Progenitor cell of endocrine pancreas (in vitro differentiated cells): ENCODE measurements at places on chromosomes 1 and 21.

DNA sequence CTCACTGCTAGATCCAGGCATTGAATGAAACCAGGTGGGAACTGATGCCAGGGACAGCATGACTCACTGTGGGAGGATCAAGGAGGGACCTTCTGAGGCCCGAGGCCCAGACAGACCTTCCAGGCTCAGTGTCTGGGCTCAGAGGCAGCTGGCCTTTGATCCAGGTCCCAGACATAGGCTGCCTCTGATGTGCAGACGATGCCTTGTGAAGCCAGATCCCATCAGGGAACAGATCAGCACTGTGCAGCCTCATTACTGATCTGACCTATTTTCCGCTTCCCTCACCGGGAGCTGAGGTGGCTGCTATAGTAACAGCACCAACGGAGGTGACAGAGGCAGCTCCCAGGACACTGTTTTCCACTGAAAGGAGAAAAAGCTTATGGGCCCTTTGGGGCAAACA is 399.5 kb downstream of the MATN1 start:
- DNase-seq = no peak

DNA sequence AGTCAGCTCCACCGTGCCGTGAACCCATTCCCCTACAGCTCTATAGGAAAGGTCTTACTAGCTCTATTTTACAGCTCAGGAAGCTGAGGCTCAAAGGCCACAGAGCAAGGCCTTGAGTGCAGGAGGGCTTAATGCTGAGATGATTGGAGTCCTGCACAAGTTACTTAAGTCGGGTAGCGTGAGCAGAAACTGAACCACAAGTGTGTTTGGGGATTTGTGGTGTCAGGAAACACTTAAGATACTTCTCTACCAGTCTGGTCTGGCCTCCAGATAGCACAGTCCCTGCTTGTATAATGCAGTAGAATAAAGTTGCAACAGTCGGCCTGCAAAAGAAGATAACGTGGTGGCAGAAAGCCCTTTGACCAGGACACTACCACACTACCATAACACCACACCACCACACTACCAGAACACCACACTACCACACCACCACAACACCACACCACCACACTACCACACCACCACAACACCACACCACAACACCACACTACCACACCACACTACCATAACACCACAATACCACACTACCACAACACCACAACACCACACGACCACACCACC is 118.1 kb downstream of the SPSB1 start:
- DNase-seq = no peak

- no peak for DNase-seq
Measured at GRCh38 chr1:246836209-246836966, 95.4 kb downstream of the AHCTF1 start.

DNA sequence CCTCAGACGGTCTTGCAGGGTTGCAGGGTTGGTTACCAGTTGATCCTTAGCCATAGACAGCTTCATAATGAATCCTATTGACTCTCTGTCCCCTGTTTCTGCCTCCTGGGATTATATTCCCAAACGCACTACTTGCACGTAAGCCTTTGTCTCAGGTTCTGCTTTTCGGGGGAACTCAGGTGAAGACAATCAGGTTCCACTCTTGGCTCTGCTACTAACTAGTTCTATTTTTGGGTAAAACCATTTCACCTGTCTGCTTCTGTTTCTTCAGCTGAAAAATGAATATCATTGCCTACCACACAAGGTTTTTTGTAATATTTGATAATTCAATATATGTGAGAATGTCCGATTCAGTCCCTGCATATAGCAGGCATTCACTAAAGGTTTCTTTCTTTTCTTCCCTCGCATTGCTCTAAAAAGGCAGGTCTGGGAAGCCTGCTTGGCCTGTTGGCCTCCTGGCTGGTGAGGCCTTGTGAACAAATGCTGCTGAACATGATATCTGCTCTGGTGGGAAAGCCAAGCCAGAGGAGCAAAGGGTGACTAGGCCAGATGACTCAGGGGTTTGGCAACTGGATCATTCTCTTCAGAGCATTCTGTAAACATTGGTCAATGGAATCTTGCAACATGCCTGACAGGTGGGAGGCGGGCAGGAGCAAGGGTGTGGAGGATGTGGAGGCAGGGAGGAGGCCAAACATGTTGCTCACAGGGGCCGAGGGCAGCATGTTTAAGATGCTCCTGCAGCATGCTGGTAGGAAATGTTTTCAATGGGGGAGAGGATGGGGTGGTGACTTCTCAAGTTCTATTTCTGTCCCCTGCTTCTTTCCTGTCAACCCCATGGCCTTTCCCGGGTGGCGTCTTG is 23.8 kb downstream of the IER5 start:
- DNase-seq = no peak

- DNase-seq = no peak
Measured at GRCh38 chr1:37998089-37998808, 7.1 kb downstream of the FHL3 start.

DNA sequence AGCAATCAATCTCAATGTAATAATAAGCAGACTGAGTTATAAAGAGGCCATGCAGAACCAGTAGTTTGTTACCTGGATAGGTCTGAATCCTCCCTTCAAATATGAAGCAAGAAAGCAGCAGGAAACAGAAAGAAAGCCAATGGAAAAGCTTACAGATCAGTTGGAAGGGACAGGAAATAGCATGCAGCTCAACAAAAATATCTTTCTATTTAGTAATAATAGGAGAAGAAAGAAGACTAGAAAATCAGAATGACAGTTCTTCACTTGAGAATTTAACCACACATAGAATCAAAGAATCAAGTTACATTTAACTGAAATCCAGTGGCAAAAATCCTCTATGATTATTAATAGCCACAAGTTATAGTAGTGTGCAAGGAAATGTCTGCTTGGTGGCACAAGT is 194.4 kb downstream of the EIF4G3 start:
- DNase-seq = no peak

- DNase-seq = no peak
Measured at GRCh38 chr1:8970870-8971337, 25.2 kb downstream of the CA6 start.

- DNase-seq = no peak
Measured at GRCh38 chr1:93029317-93029716, 49.8 kb upstream of the MTF2 start.

GRCh38 chr1:181483285-181484195 is at the start of gene CACNA1E:
TSS of gene CACNA1E (plus strand) at chr1:181483517. CDS start at chr1:181483745, 228 bp downstream.
- no peak for DNase-seq

DNA sequence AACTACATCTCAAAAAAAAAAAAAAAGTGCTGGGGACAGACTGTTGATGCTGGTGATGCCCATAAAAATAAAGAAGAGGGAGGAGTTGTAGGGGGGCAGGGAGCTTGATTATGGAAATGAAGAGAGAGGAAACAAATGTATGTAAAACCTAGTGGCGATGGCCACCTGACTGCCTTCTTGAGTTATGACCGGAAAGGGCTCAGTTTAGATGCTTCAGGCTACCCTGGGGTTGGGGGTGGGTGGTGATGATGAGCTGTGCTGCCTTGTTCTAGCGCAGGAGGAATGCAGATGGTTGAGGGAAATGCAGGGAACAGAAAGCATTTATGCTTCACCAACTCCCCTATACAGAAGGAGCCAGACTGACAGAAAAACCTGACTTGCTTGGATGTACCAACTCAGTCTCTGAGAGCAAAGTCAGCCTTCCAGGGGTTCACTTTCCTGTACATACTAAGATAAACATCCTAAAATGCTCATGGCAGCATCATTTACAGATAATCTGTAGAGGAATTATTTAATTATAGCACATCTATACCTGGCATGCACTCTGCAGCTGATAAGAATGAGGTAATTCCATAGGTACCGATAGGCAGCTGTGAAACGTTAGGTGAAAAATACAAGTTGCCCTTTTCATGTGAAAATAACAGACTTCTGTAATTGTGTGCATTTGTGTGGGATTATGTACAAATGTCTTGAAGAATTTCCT is 8.0 kb upstream of the BCAR3 start:
- no peak for DNase-seq
